ENCODE measurements at places on chromosomes 7 and 10. TPM values are rescaled to one million over a fixed set of nuclear protein-coding genes. Genes with fewer than 3 reads are reported as not detected.

CCDC6 gene
- 35.4 TPM for total RNA-seq

DNA sequence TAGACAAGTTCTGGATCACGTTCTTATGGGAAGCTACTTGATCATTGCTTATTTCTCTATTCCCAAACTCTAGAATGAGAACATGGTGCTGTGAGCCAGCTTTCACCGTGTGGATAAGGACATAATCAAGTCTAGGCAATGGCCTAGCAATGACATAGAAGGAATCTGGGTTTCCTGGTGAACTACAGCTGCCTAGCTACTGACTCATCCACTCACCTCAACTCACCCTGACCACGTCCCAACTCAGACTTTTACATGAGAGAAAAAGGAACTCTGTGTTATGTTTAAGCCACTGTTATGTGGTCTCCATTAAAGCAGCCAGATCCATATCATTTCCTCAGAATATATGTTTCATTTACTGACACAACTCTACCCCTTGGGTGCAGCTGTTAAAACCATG, 18.8 kb upstream of the MET start:
- DNase-seq: no peak

DNA sequence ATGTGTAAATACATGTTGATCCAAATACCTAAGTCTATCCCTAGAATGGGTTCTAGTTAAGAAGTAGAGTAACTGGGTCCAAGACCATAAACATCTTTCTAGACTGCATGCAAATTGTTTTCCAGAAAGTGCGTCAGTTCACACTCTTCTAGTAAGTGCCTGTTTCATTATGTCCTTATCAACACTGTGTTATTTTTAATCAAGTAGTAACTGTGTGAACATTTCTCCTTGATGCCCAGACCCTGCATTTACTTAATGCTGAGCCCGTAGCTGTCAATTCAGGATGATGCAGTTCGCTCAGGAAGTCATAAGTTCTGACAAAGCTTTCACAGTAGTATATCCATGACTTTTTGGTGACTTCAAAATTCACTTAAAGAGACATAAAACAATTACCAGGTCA, 374.8 kb downstream of the OTUD1 start:
- no peak for DNase-seq

FAM171A1 gene
- total RNA-seq: 29.7 TPM

KIAA1217 gene
- total RNA-seq: 5.6 TPM

OGDH gene
- total RNA-seq: 40.9 TPM

- DNase-seq: peak; percentile 17
Observed at GRCh38 chr10:35447693-35448407, 111.5 kb downstream of the CCNY start.

- no peak for DNase-seq
Observed at GRCh38 chr10:128867819-128868218, 599.2 kb upstream of the MGMT start.

- no peak for DNase-seq
Observed at GRCh38 chr10:88232029-88232895, 350.9 kb downstream of the RNLS start.

DNA sequence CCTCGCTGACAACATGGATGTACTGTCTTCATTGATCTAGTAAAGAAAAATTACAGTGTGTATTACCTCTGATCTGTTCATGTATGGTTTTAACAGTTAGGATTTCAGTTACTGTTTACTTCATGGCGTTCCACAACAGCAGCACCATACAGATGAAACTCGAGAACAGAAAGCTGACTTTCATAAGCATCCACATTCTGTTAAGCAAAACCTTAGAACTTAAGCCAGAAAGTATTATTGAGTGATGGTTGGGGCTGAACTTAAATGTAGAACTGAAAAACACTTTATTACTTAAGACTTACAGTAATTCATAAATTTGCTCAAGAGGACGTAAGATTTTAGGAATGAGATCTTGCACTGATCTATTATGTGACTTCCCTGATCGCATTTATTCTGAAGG, 3.7 kb downstream of the MRPL32 start:
- DNase-seq: no peak

GRCh38 chr7:27950123-27950522, 210.2 kb downstream of the TAX1BP1 start:
- DNase-seq: no peak

GRCh38 chr7:100493476-100494264, 9.9 kb downstream of the NYAP1 start:
- DNase-seq: no peak

VSTM4 gene
- 10.4 TPM for total RNA-seq

DNA sequence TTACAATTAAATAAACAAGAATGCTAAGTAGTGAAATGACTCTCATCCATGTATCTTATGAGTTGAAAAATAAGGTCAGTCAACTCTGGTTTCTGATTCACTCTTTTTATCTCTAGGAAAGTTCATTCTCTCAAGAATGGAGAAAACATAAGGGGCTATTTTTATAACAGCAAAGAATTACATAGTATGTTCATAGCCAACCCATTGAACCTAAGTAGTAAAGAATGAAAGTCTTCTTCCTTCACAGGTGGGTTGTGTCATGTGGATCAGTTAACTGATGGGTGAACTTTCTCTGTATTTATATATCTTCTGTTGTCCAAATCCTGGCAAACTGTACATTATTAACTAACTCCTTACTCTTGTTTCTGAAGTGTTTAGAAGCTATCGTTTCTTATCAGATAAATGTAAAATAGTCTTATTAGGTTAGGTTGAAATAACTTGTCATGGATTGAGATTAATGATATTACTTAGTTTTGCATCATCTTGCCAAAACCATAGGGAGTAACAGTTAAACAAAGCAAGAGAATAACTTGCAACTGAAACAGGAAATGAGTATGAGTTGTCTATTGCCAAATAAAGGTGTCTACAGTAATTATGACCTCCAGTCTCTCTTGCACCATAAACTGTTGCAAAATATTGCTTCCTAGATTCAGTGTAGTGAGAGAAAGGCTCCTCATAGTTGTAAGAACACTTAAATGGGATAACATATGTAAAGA, 86.8 kb downstream of the ANKRD7 start:
- no peak for DNase-seq

DNA sequence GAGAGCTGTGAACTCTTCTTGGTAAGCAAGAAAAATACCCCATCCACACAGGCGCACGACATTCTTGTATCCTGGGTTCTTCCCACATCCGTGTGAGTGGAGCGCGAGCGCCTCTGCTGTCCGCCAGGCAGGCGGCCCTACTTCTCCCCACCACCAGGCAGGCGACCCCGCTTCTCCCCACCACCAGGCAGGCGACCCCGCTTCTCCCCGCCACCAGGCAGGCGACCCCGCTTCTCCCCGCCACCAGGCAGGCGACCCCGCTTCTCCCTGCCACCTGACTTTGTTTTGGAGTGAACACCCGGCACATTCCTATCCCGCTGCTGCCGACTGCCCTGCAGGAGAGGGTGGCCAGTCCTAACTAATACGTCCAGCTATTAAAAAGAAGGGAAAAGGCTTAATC, 120.8 kb downstream of the NT5C2 start:
- DNase-seq: no peak

FZD8 gene
- 5.9 TPM for total RNA-seq
